Stimulated activated CD4-positive, alpha-beta T cell treated with anti-CD3 and anti-CD28 coated beads, Interleukin-1b, Interleukin-23, amount 100 ng/mL, for 48 hours (primary cell): ENCODE measurements at places on chromosomes 11 and 22.

GRCh38 chr11:128941110-128941509 is 1.6 kb downstream of the TP53AIP1 start:
- no peak for DNase-seq

DNA sequence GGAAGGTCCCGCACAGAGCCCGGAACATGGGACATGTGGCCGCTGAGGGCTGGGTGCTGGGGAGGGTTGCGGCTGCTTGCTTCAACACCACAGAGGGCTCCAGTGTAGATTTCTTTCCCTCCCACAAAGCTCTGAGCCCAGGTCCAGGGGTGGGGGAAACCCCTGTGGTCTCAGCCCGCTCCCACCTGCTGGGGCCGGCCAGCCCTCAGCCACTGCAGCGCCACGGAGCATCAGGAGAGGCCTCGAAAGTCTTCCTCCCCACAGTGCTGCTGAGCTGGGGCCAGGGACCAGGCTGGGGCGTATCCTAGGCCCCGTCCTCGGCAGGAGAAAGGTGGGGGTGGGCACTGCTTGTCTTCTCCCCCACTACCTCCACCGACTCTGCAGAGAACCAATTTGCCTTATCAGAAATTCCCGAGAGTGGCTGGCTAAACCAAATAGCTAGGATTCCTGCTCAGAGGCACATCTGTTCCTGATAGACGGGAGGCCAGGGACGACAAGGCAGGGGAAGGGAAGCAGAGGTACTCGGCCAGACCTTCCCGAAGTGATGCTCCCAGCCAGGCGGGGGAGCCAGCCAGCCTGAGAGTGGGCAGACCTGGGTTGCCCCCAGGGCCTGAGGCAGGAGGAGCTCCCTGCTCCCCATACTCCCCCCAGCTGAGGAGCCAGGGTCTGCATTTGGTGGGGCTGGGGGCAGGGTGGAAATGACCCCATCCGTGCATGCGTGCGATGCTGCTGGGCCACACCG is 18.7 kb downstream of the IGF2 start:
- no peak for DNase-seq

DNA sequence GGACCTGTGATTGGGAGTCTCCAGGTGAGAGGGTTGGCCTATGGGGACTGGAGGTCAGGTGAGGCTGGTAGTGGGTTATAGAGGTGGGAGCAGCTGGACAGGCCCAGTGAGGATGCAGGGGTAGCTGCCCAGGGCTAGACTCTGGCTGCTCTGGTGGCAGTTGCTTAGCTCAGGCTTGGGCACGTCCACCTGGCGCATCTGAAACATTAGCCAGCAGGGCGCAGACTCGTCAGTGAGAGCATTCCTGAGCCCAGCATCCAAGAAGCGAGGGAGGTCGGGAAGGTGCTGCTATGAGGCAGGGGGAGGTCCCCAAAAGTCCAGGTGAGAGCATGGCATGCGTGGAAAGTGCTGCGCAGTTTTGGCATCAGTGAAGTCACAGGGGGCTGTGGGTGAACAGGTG is 3.5 kb upstream of the GGT1 start:
- no peak for DNase-seq

GRCh38 chr11:111944651-111945051 is 7.5 kb downstream of the DIXDC1 start:
- no peak for DNase-seq

- no peak for DNase-seq
These were observed 4.4 kb downstream of the HPS4 start for GRCh38 chr22:26479043-26479791.

DNA sequence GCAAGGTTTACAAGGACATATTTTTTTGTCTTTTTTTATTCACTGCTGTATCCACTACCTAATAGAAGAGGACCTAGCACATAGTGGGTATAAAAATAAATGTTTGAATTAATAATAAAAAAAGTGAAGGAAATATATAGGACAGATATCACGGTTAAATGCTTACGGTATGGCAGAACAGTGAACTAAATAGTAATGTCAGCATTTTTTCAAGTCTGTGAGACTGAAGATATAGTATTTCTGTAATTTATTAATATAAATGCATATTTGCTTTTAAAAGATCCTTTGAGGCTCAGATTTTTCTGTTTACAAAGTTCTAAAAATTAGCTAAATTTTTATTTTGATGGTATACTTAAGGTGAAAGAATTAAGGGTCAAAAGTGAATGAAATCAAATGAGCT is 68.6 kb upstream of the CNTN5 start:
- DNase-seq, result no peak

- DNase-seq, result no peak
These were observed 19.3 kb upstream of the NUCB2 start for GRCh38 chr11:17257196-17257595.

GRCh38 chr11:83720675-83721074 is 434.5 kb upstream of the CCDC90B start:
- no peak for DNase-seq

DNA sequence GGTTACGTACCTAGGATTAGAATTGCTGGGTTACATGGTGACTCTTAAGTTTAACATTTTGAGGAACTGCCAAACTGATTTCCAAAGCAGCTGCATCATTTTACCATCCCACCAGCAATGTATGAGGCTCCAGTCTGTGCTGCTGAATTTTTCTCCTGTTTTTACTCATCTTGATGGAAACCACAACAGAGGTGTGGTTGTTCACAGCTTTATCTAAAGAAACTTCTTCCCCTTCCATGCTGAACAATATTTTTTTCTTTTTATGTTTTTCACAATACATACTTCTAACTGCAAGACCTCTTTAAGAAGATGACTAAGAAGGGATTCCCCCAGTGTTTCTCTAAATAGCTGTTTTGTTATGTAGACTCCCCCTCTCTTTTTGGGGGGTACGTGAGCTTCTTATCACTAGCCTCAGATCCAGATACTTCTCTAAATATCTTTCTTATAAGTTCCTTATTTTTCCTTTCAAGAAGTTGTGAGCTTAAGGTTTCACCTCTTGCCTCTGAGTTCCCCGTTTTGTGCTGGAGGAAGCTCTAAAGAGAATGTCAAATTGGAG is 24.0 kb downstream of the TCP11L1 start:
- no peak for DNase-seq

DNA sequence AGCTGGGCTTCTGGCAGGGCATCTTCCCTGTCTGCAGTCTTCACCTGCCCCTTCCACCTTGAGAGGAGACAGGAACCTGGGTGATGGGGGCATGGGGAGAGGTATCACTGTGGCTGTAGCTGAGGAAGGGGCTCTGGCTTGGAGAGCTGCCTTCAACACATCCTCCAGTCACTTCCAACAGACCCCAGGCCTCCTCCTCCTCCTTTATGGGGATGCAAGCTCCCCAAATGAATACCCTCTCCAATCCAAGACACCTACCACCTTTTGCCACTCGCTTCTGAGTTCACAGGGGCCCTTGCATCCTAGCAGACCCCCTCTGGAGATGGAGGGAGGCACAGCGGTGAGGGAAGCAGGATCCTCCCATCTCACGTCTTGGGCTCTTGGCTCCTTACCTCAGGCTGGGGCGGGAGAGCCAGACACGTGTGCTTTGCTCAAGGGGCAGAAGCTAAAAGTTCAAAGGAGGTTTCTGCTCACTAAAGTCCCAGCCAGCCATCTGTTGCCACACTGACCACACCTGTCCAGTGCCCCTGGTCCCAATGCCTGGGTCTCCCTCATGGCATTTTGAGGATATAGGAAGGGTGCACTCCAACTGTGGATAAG is 13.2 kb downstream of the ANKK1 start:
- DNase-seq, result no peak

- peak; percentile 40 for DNase-seq
These were observed 605 bp upstream of the COPB1 start for GRCh38 chr11:14500181-14500651.
